Aorta (tissue), 5 donors: ENCODE measurements at places on chromosomes 3 and 15. TPM values are rescaled to one million over a fixed set of nuclear protein-coding genes. Genes with fewer than 3 reads are reported as not detected.

The TMCO5A gene
- polyA plus RNA-seq: not detected

The MESP2 gene
- polyA plus RNA-seq: 3.0 TPM

The PHC3 gene
- polyA plus RNA-seq: 6.1 TPM

The CLDN16 gene
- polyA plus RNA-seq: not detected

The TERC gene
- not detected for polyA plus RNA-seq

The GOLGA6B gene
- not detected for polyA plus RNA-seq

The TRH gene
- not detected for polyA plus RNA-seq

The OXTR gene
- polyA plus RNA-seq: not detected

The GABRA5 gene
- polyA plus RNA-seq: not detected

The PPP2R3A gene
- polyA plus RNA-seq: 3.4 TPM

The MB21D2 gene
- polyA plus RNA-seq: 5.3 TPM

The TIMP4 gene
- 32.3 TPM for polyA plus RNA-seq

The GRIP2 gene
- polyA plus RNA-seq: 0.50 TPM
